Body of pancreas (tissue), 4 donors: ENCODE measurements at places on chromosomes 5 and 9. TPM values are rescaled to one million over a fixed set of nuclear protein-coding genes. Genes with fewer than 3 reads are reported as not detected.

DNA sequence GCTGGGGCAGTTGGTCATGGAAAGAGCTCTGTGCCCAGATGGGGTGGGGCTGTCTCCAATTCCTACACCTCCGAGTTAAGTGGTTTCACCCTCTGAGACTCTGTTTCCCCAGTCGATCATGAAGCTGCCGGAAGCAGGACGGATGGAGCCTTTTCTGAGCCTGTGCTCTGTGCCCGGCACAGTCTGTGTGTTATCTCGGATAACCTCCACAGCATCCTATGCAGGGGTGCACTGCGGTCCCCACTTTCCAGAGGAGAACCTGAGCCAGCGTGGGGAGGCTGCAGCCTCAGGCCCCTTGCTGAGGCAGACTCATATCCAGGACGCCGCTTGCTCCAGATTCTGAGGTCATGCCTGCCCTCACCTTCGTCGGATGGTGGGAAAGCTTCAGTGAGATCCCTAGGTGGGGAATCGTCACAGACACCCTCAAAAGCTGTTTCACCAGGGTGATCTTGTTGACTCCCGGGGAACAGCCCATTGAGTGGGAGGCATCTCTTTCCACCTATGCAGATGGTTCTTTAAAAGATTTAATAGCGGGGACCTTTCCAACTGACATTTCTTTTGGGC lies 6.9 kb upstream of the COL5A1 start:
- DNase-seq = no peak

DNA sequence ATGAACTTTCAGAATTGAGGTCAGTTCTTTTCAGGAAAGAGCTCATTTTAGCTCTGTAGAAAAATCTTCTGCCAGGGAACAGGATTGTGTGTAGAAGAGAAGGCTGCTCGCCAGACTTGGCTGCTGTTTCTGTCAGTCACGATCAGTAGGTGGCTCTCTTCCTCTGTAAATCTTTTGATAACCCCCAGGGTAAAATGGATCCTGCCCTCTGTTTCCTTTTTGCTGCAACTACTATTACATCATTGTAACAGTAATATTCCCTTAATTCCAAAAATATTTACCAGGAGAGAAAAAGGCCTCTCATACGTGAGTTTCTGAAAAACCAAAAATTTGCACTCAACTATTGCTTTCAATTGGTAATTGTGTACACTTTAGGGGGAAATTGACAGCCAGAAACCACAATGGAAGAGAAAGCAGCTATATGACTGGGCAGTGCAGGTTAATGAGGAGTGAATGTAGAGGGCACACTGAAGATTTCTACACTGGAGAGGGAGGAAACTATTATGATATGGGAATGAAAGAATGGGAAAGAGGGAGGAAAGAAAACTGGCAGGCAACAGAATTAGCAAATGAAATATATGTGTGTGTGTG lies 12.3 kb downstream of the IFNA21 start:
- DNase-seq = no peak

GRCh38 chr5:110053824-110054223 lies 364.1 kb downstream of the MAN2A1 start:
- no peak for DNase-seq

GRCh38 chr9:1619915-1620710 lies 395.0 kb upstream of the SMARCA2 start:
- no peak for DNase-seq

GRCh38 chr5:103259705-103260355 lies 1.3 kb downstream of the MACIR start:
- no peak for DNase-seq

Gene GRM6
- not detected for total RNA-seq

Gene NDUFAF2
- 13.7 TPM for total RNA-seq

DNA sequence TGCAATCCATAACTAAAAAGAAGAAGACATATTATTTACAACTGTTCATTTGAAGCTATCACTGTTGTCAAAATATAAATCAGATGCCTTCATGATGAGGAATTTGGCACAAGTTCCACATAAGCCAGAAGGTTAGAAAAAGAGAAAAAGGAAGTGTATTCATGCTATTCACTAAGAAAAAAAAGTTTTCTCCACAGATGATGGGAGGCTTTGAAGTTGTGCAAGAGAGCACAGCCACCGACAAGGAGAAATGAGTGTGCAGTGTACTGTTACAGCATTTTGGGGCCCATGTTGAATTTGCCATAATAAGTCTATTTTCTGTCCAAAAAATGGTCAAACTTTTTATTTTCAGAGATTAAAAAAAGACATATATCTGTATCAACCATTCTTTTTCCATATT lies 32.9 kb upstream of the IFNK start:
- no peak for DNase-seq

- DNase-seq = no peak
Observed at GRCh38 chr9:118891213-118891612, 478.0 kb downstream of the BRINP1 start.

DNA sequence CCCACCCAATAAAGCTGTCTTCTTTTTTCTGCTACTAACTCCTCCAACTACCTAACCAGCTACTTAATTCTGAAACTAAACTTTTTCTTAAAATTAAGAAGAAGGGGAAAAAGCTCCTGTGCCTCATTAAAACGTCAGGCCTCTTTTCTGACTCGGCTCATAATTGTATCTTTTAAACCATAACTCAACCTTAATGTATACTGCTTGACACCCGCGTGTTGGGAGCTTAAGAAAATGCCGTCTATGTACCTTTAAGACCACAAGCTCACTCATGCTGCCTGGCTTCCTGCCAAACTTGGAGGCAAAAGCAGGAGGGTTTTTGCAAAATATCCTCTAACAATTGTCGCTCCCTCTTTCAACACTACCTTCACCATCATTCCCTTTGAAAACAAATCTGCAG lies 5.0 kb downstream of the EBF1 start:
- DNase-seq = peak; percentile 60
